ENCODE measurements at places on chromosomes 12 and 14.

DNA sequence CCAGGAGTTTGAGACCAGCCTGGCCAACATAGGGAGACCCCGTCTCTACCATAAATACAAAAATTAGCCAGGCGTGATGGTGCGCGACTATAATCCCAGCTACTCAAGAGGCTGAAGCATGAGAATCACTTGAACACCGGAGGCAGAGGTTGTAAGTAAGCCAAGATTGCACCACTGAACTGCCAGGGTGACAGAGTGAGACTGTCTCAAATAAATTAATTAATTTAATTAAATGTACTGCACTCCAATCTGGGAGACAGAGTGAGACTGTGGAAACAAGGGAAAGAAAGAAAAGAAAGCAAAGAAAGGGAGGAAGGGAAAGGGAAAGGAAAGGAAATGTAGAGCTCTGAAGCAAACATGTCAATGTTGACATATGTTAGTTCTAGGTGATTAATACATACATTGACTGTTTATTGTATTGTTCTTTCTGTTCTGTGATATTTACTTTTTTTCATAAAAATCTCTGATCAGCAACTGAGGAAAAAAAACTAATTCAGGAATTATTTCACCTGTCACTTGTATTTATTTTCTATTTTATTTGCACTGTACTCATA lies 99.6 kb downstream of the DENND5B start:
- DNase-seq: no peak

DNA sequence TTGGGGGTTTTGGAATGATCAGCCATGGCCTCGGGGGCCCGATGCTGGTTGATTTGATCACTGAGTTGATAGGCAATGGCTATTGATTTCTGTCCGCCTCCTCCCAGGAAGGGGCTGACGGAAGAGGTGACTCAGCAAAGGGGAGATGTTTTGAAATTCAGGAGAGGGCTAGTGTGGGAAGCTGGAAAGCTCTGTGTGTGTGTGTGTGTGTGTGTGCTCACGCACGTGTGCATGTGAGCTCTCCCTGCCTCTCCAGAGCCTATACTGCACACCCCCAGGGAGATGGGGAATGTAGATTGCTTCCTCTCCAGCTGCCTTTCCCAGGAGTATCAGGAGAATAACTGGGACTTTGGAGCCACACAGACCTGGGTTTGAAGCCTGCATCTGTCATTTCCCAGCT lies 184.9 kb upstream of the MYL2 start:
- DNase-seq: no peak

- no peak for DNase-seq
These were observed 30.0 kb downstream of the SLC39A9 start for GRCh38 chr14:69428289-69428998.

DNA sequence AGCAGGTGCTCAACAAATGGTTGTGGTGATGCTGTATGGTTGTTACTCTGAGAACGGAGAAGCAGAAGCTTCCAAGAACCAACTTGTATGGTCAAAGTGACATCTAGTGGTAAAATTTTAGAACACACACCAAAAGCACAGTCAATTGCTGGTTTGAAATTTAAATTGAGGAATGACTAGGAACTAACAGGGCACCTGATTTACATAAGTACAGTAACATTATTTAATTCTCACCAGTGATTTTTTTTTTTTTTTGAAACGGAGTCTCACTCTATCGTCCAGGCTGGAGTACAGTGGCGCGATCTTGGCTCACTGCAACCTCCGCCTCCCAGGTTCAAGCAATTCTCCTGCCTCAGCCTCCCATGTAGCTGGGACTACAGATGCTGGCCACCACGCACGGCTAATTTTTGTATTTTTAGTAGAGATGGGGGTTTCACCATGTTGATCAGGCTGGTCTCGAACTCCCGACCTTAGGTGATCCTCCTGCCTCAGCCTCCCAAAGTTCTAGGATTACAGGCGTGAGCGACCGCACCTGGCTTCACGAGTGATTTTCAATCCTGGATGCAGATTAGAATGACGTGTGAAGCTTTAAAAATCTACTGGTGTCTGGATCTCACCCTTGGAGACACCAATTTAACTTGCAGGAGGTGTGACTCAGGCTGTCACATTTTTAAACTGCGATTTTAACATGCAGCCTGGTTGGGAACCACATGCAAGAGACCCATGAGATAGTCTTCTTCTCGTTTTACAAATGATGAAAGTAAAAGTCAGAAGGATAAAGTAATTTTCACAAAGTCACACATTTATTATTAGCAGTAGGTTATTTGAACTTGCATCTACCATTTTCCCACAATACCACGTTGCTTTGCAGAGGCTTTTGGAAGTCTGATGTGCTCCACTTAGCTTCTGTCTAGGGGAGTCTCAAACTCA lies 14.1 kb upstream of the NUMB start:
- DNase-seq: peak; percentile 50

DNA sequence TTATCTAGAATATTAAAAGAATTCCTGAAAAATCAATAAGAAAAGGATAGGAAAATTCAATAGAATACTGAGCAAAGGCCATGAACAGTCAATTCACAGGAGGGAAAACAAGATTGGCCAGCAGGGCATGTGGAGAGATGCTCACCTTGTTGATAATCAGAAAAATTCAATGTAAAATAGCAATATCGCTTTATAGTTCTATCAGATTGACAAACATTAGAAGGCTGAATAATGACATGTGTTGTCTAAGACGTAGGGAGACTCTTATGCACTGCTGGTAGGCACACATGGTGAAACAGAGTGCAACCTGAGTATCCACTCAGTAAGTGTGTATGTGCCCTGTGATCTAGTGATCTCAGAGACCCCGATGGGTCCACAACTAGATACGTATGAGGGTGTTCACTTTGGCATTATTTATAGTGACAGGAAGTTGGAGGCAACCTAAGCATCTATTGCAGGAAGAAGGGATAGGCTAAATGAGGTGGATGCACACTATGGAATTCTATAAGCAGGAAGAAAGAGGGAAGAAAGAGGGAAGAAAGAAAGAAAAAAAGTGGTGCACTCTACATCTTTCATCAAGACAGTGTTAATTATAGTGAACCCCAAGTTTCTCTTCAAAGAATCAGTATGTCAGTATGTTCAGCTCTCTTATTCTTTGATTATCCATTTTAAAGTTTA lies 3.8 kb upstream of the ANKRD33 start:
- DNase-seq: no peak
